NCI-H446 (cell line): ENCODE measurements at places on chromosomes 2 and 18.

GRCh38 chr2:66439812-66440542, 5.1 kb downstream of the MEIS1 start:
- no peak for DNase-seq

DNA sequence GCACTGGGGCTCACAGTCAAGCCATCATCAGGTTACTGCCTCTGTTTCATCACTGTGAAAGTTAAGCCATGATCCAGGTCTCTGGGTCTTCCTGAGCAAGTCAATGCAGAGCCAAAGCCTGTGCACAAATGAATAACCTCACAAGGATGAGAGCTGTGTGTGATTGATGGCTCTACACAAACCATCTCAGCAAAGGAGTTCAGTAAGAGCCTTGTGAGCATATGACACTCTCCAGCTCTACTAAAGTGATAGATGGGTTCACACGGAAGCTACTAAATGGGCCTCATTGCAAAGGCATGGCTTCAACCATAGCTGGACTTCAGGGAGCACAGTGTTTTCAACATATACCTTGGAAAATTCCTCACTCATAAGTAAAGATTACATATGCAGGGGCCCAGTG, 101.5 kb downstream of the AFF3 start:
- DNase-seq = no peak

- no peak for DNase-seq
Observed at GRCh38 chr2:187403568-187404260, 44.3 kb downstream of the CALCRL start.

- no peak for DNase-seq
Observed at GRCh38 chr2:21916934-21917522, 793.3 kb downstream of the TDRD15 start.

DNA sequence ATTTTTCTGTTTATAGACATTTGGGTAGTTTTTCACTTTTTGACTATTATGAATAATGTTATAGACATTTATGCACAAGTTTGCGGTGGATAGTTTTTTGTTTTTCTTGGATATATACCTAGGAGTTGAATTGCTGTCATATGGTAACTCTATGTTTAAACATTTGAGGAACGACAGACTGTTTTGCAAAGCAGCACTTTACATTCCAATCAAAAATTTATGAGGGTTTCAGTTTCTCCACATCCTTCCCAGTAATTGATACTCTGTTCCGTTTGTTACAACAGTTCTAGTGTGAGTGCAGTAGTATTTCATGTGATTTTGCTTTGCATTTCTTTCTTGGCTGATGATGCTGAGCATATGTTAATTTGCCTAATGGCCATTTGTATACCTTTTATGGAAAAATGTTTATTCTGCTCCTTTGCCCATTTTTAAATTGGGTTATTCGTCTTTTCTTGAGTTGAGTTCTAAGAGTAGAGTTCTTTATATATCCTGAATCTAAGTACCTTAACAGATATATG, 617.3 kb upstream of the LRATD1 start:
- DNase-seq = no peak

DNA sequence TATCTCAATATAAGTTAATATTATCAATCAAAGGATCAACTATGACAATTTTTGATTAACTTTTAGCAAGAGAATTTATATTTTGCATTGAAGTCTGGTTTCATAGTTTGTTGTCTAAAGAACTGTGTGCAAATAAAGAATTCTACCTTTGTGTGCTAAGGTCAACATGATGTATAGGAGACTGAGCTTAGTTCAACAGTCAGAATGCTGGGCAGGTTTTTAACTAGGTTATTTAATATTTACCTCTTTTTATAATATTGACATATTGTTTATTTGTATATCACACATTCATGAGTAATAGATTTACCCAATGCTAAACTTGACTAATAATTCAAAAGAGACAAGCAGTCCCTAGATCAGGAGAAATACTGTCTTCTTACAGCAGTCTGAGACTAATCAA, 831.4 kb downstream of the DSC3 start:
- DNase-seq = no peak

GRCh38 chr2:148259674-148260073, 238.8 kb downstream of the MBD5 start:
- no peak for DNase-seq

- DNase-seq = no peak
Observed at GRCh38 chr2:233513953-233514655, 52.5 kb downstream of the USP40 start.

DNA sequence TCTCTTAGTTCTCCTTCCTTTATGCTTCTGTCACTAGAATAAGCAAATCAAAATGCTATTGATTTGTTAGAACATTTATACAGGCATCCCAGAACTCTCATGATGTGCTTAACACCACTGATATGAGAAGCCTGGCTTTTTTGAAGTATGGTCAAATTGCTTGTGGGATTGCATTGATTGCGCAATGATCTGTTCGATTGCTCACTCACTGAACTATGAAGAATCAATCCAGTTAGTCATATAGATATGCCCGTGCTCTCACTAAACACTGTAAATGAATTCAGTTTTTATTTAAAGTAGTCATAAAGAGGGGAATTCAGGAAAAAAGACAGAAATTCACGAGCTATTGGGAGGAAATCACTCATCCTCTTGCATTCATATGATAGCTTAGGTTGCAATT, 1237.8 kb downstream of the SUCLG1 start:
- DNase-seq = no peak

- DNase-seq = no peak
Observed at GRCh38 chr2:217283460-217283859, 423.6 kb upstream of the TNP1 start.

- DNase-seq = no peak
Observed at GRCh38 chr2:65165558-65165957, 35.7 kb upstream of the RAB1A start.

- no peak for DNase-seq
Observed at GRCh38 chr2:200039724-200040650, 84.6 kb downstream of the MAIP1 start.

- DNase-seq = no peak
Observed at GRCh38 chr2:84653302-84653701, 137.0 kb downstream of the DNAH6 start.

DNA sequence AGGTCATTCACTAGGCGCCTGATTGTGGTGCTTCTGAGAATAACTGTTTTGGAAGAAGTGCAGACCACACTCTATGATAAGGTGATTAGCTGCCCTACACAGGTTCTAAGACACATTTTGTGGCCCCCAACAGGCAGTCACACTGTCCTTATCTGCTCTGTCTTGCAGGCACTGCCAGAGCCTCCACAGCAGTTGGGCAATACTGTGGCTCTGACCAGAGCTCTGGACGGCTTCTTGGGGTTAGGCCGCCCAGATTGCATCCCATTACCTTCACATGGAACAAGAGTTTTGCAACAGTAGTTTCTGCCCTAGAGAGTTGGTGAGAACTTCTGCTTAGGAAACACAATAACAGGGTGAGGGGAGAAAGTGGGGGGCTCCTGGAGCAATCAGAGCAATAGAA, 22.7 kb downstream of the RUFY4 start:
- no peak for DNase-seq

- DNase-seq = no peak
Observed at GRCh38 chr18:57624988-57625387, 3.4 kb upstream of the NARS1 start.

DNA sequence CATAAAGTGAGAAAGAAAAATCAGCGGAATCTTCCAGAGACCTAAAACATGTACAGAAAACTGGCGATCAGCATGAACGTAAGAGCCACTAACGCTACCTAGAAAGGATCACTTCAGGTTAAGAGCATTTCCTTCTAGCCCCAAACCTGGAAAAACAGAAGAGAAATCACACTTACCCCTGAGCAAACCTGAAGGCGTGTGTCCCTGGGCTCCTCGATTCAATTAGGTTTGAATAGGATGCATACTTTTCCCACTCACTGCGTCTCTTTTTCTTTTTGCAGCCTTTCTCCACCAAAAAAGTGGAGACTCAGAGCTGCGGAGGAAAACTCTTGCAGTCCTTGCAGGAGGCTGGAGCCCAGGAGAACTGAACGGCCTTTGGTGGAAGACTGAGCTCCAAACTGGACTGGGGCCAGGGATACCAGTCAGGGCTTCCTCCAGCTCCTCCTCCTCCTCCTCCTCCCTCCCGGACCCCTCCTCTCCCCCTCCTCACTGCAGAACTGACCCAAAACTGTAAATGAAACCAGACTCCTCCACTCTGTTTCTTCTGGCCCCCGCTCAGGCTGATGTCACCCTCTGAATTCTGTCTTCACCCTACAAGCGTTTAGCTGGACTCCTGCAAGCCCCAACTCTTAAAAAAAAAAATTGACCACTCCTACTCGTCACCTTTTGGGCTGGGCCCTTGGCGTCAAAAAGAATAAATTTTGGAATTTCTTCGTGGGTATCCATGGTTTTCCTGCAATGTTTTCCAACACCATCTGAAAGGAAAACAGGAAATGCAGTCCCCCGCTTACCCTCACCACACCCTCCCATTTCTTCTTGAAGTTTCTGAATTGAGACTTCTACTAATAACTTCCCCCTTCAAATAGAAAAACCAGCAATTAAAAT, at the start of gene COL6A3:
Gene COL6A3, minus strand, starts transcription at position 388 of the 885 bp plus-strand sequence. CDS start 17,347 bp downstream, outside the sequence.
- DNase-seq = no peak

DNA sequence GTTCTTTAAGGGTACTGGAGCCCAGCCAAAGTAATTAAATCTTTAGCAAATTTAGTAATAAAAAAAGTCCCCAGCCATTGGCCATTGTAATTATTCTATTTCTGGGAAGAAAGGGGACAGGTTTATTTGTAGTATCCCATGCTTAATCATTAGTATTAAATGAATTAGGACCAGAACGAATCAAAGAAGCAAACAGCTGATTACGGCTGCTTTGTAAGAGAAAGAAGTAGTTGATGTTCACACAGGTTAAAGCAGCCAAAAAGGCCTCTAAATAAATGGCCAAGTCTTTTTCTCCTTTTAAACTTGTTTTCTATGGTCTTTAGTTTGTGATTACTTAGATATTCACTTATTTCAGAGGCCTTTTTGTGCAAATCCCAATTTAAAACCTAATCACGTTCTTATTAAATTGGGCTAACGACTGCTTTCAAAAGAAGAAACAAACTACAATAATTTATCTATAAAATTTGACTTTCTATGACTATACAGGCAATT, 48.6 kb upstream of the DNAH7 start:
- DNase-seq = no peak

- DNase-seq = no peak
Observed at GRCh38 chr2:13030606-13031005, 313.9 kb downstream of the TRIB2 start.

- no peak for DNase-seq
Observed at GRCh38 chr18:32318581-32318980, 128.7 kb downstream of the MEP1B start.

DNA sequence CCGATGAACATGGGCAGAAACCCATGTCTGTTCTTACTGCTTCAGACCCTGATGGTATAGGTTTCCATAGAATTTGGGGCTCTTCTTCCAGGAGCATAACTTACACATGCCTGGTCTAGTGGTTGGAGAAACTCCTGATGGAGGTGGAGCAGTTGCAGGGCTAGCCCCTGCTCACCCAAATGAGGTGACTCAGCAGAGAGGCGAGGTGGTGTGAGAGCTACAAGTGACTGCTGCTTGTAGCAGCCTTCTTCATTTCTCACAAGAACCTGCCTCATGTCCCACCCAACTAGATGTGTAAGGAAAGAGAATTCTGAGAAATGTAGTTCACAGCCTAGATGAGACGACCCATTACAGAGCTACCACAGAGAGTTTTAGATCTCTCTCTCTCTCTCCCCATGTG, 105.3 kb downstream of the ZNF407 start:
- DNase-seq = no peak

DNA sequence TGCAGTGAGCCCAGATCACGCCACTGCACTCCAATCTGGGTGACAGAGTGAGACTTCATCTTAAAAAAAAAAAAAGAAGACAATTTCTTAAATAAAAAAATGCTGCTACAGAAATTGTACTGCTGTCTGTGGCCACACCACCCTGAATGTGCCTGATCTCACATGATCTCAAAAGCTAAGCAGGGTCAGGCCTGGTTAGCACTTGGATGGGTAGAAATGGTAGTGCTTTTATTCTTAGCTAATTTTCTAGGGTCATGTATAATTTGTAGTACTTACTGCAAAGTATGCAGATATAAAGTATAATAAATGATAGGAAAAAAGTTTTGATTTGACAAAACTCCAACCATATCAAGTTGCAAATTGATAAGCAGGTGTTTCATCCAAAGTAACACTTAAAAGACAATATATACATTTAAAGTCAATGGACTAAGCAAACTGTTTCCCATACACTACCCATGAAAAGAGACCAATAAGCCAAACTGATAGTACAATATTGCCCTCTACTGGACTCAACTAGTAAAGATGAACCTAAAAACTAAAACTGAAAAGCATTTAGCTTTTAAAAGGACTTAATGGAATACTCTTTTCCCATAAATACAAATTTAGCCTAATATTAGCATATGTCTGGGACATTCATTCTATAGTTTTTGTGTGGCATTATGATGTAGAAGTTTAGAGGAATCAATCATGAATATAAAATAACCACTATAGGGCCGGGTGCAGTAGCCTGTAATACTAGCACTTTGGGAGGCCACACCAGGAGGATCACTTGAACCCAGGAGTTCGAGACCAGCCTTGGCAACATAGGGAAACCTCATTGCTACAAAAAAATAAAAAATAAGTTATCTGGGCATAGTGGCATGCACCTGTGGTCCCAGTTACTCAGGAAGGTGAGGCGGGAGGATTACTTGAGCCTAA, 18.6 kb upstream of the PEX13 start:
- peak; percentile 14 for DNase-seq

DNA sequence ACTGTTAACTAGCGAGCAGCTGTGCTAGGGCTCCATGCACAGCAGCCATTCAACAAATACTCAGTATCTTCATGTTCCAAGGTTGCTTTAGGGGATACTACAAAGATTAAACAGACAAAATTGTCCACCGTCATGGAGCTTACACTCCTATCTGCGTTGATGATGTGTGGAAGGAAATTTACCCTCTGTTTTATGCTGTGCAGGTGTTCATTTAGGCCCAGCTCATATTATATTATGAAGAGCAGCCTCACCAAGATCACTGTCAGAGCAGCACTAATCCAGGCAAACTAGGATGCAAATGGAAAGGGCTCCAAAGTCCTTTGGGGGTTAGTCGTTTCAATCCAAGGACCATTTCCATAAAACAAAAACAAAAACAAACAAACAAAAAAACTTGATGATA, 13.4 kb upstream of the WIPF1 start:
- DNase-seq = no peak

DNA sequence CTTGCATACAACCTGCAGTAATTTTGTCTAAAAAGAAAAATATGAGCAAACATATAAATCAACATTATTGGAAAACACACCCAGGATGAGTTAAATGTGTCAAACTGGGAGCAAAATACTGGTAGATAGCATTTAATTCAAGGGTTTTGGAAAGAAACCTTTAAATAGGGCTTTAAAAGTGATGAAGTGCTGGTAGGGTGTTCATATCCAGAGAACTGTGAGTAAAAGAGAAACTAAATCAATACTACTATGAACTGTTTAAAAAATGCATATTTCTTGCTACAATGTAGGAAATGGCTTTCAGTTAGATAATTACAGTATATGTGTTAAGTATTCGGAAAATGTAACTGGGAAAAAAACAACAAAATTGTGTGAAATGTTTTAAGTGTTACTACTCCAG, 117.8 kb downstream of the ATAD2B start:
- no peak for DNase-seq

- DNase-seq = no peak
Observed at GRCh38 chr2:4831751-4832150, 860.4 kb upstream of the SOX11 start.

GRCh38 chr2:233247744-233248143, 3.7 kb upstream of the ATG16L1 start:
- DNase-seq = no peak

- no peak for DNase-seq
Observed at GRCh38 chr2:47187069-47187468, 32.0 kb upstream of the STPG4 start.
